Stimulated activated CD4-positive, alpha-beta T cell treated with anti-CD3 and anti-CD28 coated beads, Interleukin-1b, Interleukin-23, amount 100 ng/mL, for 1 hour (primary cell): ENCODE measurements at places on chromosomes 12 and 14.

- DNase-seq = no peak
These were observed 408.9 kb downstream of the NAV3 start for GRCh38 chr12:78239544-78239943.

DNA sequence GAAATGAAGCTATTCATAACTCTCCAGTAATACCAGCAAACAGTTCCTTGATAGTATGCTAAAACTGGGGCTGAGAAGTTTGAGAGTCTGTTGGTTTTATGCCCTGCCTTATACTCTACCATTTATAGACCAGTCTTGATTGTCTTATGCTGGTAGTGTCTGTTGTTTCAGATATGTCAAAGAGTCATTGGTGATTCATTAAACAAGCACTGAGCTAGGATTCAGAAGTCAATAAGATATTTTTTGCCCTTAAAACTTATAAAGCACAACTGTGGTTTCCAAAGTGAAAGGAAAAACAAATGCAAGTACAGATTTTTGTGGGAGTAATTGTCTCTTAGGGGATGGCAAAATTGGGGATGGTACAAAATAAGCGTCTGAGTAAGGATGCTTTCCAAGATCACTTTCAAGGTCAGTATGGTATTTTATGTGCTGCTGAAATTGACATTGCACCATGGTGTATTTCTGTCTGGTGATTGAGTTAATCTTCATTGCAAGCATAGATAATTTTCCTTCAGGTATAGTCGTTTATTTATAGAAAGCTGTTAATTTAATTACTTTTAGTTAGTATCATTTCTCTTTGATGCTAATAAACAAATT is 289.5 kb upstream of the E2F7 start:
- DNase-seq = no peak

DNA sequence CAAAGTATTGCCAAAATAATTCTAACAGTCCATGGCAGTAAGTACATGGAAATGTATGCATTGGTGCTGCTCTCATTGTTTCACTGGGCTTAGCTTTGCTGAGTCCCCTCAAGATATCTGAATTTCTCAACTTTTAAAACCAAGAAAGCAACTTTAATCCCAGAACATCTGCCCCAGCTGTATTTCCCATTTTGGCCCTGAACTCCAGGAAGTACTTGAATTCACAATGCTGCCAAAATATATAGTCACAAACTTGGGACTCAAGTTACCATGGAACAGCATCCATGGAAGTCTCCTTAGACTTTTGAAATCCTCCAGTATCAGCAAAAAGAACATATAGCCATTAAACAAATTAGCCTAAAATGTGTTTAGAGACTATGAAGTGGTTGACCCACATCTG is 78.5 kb upstream of the FLRT2 start:
- no peak for DNase-seq

DNA sequence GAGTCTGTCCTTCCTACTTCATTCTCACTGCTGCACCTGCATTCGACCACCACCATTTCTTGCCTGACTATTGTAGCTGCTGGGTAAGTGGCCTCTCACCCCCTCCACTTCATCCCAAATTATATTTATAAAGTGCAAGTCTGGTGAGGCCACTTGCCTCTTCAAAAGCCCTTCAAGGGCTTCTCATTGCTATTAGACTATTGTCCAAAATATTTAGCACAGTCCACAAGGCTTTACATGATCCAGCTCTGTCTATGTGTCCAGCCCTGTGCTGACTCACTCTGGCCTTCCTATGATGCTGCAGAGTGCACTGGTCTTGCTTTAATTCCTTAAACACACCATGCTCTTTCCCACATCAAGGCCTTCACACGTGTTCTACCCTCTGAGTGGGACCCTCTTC is 46.0 kb downstream of the PAH start:
- DNase-seq = no peak

DNA sequence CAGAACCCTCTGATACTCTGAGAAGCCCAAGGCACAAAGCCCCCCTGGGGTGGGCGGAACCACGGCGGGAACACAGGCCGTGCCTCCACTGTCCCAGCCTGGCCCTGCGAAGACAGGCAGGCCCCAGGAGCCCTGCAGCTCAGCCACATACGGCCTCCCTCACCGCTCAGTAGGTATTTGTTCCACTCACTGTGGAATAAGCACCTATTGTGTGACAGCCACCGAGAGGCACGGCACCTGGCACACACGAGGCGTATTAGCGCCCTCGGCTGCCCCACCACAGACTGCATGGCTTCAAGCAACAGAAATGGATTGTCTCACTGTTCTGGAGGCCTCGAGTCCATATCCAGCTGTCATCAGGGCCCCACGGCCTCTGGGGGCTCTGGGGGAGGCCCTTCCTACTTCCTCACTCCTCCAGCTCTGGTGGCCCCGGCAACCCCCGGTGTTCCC is 66.3 kb downstream of the NCOR2 start:
- no peak for DNase-seq

- DNase-seq = no peak
These were observed 456.5 kb upstream of the LMO3 start for GRCh38 chr12:17062267-17063036.

DNA sequence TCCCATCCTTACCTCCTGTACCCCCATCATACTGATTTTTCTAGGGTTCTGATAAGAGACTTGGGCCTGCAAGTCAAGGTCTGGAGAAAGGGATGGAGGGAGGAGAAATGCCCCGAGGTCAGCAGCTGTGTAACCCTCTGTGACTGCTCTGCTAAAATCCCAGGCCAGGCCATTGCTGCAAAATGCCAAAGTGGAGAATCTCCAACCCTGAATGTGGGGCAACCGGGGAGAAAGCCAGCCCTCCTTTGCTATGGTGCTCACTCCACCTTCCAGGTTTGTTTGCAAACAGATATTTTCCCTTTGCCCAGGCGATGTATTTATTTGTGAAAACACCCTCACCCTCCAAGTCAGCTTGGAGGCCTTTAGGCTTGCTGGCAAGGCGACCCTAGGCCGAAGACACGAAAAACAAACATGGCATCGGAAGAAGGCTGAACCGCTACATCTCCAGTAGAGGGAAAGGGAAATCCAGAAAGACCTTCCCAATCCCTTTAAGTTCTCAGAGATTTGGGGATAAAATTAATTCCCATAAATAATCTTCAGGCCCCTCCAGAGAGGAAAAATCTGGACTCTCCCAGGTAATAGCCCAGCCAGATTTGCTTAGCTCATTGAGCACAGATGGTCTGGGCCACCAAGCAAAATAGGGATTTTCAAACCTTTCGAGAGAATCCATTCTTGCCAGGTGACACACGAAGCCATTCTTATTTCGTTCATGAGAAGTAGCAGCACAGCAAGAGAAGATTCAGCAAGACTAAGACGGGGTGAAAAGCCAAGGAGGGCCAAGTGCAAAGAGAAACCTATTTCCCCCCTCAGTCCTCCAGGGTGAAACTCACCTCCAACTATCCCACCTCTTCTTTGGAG is 1.3 kb upstream of the TBX5 start:
- no peak for DNase-seq

DNA sequence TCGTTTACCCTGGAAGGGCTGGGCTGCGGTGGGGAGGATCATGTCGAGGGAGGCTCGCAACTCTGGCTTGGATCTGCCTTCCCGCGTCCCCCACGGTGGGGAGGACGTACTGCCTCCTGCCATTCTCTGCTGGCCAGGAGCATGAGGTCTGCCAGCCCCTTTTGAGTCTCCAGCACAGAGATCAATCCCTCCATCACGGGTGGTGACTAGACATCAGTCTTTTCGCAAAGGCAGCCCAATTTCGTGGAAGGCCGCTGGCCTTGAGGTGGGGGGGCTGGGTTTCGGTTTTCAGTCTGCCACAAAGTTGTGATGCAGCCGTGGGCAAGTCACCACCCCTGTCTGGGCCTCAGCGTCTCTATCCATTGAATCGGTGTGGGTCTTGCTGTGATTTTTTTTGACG is 62.2 kb downstream of the PRMT8 start:
- no peak for DNase-seq

- DNase-seq = no peak
These were observed 30.0 kb upstream of the ANP32D start for GRCh38 chr12:48442179-48442847.

DNA sequence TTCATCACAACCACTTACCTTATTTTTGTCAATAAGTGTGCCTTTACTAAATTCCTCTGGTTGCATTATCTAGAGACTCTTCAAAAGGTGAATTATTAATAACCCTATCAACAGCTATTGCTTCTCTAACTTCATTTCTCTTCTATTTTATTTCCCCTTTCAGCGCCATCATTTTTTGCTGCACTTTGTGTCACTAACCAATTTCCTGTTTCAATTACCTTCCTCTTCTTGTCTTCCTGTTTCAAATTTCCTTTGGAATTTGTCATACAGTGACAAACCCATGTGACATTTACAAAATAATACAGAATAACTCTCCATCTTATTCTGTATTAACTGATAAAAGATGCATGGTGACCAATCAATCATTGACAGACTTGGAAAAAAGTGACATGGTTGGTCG is 12.2 kb upstream of the CLEC2A start:
- DNase-seq = no peak

GRCh38 chr12:94525951-94526350 is 66.3 kb upstream of the CEP83 start:
- no peak for DNase-seq

- no peak for DNase-seq
These were observed 176.5 kb downstream of the NAV3 start for GRCh38 chr12:78007173-78007572.

GRCh38 chr14:31411218-31411727 is 9.1 kb downstream of the HEATR5A start:
- DNase-seq = no peak

GRCh38 chr12:49664167-49664566 is 40.8 kb downstream of the PRPF40B start:
- DNase-seq = no peak
